ENCODE measurements at places on chromosomes 12 and 14.

GRCh38 chr12:45674181-45674977 is 55.1 kb upstream of the ARID2 start:
- DNase-seq: peak; percentile 77

- DNase-seq: no peak
Observed at GRCh38 chr12:65520658-65521057, 242.2 kb downstream of the MSRB3 start.

- DNase-seq: peak; percentile 55
Observed at GRCh38 chr14:75132382-75133086, 5.7 kb upstream of the NEK9 start.

DNA sequence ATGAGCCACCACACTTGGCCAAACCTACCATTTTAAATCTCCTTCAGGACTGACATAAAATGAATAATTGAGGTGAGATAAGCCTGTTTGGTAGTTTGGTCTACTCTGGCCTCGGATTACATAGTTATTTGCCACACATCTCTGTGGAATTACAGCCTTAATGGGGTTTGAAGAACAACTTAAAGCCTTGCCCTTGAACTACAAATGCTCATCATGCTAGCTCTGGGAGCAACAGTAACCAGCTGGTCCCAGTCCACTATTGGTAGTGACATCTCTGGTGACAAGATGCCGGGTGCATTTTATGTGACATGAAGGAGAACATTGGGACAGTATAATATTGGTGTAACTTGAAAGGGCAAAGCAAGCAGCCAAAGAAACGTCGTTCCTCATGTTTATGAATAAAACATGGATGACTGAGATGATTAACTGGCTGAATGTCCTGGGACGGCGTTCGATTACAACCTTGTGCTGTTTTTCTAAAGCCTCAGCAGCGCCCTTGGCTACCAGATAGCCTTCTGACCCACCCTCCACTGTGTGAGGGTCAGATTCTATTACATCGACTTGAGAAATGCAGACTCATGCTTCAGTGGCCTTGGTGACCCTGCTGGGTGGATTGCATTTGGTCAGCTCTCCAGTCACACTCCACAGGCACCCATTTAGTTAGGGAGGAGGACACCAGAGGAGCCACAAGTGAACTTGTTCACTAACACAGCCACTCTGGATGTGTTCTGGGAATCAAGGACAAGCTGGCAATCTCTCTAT is 41.5 kb downstream of the BEST3 start:
- DNase-seq: no peak

- no peak for DNase-seq
Observed at GRCh38 chr12:122204167-122205052, 901 bp downstream of the B3GNT4 start.

GRCh38 chr14:58131386-58131785 is 20.6 kb downstream of the ARMH4 start:
- no peak for DNase-seq

DNA sequence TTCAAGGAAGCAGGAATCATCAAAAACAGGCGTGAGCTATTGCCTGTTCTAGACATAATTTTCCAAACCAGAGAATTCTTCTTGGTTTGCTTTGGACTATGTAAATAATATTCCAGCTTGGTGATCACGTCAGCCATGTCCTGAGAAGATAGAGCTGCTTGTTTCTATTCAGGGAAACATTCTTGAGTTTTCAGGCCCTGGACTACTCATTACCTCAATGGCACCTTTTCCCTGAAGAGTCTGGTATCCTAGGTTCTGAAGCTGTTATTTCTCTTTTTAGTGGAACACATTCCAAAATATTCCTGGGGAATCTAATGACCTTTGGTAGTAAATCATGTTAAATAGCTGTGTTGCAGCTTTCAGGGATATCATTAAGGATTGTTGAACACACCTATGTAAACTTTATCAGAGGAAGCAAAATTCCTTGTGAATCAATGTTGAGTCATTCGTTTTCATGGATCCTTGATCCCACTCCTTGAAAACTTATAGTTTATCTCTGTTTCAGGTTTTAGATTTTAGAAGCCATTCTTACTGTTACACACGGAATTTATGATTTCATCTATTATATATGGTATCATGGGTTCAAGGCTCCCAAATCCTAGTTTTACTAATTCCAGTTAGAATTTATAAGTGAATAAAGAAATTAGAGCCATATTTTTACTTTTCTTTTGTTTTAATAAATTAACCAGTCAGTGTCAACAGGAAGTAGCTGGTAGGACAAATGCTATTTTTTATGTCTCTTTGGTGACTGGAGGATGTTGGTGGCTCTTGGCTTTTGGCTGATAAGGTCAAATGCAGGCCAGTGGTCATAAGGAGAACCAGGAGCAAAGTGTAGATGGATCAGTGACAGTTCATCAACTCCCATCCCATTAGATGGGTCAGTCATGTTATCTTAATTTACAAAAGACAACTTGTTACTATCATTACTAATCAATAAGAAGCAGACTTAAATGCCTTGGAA is 380.1 kb downstream of the ZFP36L1 start:
- DNase-seq: no peak

- no peak for DNase-seq
Observed at GRCh38 chr12:92139634-92140150, 6.0 kb downstream of the BTG1 start.

- no peak for DNase-seq
Observed at GRCh38 chr14:103121846-103122584, 1.2 kb upstream of the TNFAIP2 start.

DNA sequence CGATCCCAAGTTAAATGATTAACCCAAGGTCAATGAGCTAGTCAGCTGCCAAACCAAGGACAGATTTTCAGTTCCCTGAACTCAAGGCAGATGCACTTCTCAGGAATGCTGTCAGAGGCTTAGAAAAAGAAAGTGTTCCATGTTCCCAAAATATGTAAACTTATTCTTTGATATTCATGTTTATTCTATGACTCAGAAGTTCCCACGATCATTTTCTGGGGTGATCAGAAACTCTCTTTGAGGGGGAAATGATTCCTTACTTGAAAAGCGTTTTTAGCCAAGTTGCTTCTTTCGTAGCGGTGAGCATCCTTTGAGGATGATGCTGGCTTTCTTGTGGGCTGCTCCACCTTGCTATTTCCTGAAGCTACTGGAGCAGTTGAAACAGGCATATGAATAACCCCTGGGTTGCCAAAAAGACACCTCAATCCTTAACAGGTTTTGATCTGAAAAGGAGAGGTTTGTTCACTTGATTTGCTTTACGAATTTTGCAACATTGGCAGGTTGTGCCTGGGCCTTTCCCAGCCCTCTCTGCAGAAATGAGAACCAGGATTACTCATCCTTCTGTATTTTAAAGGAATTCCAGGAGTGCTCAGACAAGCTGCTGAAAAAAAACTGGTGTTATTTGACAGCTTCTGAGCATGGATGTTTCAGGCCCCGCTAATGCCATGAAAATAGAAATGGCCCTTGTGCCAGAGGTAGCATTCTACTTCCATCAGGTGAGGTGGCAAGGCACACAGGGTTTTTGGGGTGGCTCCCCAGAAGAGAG is 121.4 kb upstream of the HIF1A start:
- DNase-seq: no peak

- no peak for DNase-seq
Observed at GRCh38 chr12:57584690-57585089, 6.3 kb upstream of the PIP4K2C start.

GRCh38 chr12:31506515-31507306 is 84.2 kb downstream of the DENND5B start:
- DNase-seq: no peak

DNA sequence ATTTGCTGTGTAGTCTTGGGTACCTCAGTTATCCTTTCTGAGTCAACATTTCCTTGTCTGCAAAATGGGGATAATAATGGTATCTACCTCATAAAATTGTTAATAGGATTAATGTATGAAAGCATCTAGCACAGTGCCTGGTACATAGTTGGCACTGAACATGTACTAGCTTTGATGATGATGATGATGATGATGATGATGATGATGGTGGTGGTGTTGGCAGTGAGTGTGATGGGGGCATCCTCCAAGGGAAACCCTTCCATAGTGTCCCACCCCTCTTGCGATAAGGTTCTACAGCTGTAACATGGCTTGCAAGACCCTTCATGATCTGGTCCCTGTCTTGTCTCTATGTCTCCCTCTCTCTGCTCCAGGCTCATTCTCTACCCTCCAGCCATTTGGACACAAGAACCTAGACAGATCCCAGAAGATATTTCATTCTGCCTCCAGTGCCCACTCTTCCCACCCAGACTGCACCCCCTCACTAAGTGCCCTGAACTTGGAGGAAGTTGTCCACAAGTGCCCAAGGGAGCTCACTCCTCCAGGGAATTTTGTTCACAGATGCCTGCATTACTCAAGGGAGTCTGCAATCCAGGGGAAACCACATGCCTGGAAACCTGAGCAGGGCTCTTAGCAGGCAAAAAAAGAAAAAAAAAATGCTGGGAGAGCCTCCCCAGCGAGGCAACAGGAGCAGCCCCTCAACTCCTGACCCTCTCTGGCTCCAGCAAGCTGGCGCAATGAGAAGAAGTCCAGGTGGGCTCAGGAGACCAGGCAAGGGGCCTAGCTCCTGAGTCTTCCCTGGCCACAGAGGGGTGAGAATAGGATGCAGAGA is 10.1 kb upstream of the BDKRB1 start:
- DNase-seq: no peak

GRCh38 chr12:32419520-32419960 is 20.2 kb downstream of the FGD4 start:
- no peak for DNase-seq

- DNase-seq: no peak
Observed at GRCh38 chr12:123938679-123939480, 33.8 kb downstream of the CCDC92 start.

DNA sequence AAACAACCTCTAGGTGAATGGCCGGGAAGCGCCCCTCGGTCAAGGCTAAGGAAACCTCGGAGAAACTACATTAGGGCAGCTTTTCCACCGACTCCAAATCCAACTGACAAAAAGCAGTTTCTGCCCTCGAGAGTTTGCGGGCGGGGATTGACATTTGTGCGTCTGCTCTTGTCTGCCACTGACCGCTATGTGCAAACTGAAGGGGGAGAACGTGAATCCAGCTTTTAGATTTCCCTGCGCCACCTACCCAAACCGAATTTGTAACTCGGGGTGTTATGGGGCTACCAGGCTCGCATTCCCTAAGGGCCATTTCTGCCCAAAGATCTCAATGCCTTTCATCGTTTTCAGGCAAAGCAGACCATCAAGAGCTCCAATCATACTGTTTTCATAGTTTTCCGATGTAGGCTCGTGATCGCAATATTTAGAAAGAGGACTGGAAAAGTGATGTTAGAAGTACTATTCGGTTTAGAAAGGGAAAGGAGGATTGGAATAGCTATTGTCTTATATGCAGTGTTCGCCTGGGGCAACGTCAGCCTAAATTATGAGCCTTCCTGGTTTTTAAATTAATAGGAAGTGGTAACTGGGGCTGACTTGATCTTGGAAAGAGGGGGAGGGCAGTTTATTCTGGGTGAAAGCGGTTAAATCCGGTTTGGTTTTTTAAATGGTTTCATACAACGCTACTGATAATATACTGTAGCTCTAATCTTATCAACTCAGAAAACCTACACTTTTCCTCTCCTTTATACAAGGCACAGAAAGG is 45.4 kb downstream of the BCAT1 start:
- no peak for DNase-seq

DNA sequence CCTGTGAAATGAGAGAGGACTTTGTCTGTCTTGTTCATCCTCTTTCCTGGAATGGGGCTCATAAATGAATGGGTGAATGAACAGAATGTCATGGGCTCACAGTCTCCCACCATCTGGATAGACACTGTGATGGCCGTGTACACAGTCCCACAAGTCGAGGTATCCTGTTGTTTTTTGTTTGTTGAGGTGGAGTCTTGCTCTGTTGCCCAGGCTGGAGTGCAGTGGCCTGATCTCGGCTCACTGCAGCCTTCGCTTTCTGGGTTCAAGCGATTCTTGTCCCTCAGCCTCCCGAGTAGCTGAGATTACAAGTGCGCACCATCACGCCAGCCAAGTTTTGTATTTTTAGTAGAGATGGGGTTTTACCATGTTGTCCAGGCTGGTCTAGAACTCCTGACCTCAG is 16.1 kb upstream of the PLA2G1B start:
- DNase-seq: no peak

- DNase-seq: peak; percentile 9
Observed at GRCh38 chr12:24661657-24662096, 287.2 kb downstream of the BCAT1 start.

- DNase-seq: no peak
Observed at GRCh38 chr12:19323805-19324204, 115.5 kb upstream of the AEBP2 start.

DNA sequence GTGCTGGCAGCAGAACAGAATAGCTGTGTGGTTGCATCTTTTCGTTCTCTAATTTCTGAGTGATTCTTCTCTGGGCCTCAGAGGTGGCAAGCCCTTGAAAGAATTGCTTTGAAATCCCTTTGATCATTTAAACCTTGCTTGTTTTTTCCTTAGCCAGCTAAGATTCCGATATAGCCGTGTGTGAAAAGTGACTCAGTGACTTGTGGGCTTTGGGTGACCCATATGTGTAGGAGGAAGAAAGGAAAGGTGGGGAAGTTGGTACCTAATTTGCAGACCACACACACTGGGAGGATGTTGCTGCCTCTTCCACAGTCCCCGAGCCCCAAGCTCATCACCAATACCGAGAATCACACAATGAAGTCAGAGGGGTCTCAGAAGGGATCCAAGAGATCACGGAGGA is 18.8 kb downstream of the SLC24A4 start:
- no peak for DNase-seq

- DNase-seq: no peak
Observed at GRCh38 chr12:43165351-43165750, 386.7 kb downstream of the ADAMTS20 start.

- DNase-seq: no peak
Observed at GRCh38 chr12:1297206-1297605, 297.2 kb downstream of the FBXL14 start.

GRCh38 chr14:104085889-104086201 is 345 bp downstream of the ASPG start:
- no peak for DNase-seq

DNA sequence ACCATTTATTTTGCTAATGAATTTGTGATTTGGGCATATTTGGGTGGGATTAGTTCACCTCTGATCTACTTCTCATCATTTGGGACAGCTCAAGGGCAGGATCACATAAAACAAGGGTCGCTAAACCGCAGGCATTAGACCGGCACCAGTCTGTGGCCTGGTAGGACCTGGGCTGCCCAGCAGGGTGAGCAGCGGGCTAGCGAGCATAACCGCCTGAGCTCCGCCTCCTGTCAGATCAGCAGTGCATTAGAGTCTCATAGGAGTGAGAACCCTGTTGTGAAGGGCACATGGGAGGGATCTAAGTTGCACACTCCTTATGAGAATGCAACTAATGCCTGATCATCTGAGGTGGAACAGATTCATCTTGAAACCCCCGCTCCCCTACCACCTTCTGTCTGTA is 785.3 kb downstream of the TRHDE start:
- DNase-seq: no peak

GRCh38 chr12:96117460-96117859 is 76.7 kb upstream of the ELK3 start:
- no peak for DNase-seq

All from smooth muscle cell of the brain vasculature (primary cell).